Glomerular endothelial cell (primary cell): ENCODE measurements at places on chromosomes 5 and 9.
A peak's percentile ranks its signal among the peaks of the same experiment; 100 is the strongest.

GRCh38 chr5:158763217-158763616 lies 336.5 kb downstream of the EBF1 start:
- DNase-seq: no peak

- DNase-seq: no peak
Measured at GRCh38 chr9:89926691-89927220, 321.9 kb downstream of the GADD45G start.

DNA sequence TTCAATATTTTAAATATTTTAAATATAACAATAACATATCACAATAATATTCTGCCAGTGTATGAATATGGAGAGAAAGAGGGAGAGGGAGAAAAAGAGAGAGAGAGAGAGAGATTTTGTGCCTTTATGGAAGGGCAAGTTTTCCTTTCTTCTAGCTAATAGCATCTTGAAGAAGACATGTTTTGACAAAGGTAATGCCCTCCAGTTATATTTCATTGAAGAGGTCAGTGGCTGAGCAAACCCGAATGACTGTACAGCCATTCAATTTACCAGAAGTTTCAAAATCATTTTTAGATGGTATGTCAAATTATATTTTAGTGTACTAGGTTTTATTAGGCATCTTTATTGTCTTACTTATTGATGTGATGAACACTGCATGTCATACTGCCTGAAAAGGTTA lies 139.3 kb downstream of the EMB start:
- no peak for DNase-seq

GRCh38 chr5:104594850-104595249 lies 1032.3 kb upstream of the NUDT12 start:
- no peak for DNase-seq

DNA sequence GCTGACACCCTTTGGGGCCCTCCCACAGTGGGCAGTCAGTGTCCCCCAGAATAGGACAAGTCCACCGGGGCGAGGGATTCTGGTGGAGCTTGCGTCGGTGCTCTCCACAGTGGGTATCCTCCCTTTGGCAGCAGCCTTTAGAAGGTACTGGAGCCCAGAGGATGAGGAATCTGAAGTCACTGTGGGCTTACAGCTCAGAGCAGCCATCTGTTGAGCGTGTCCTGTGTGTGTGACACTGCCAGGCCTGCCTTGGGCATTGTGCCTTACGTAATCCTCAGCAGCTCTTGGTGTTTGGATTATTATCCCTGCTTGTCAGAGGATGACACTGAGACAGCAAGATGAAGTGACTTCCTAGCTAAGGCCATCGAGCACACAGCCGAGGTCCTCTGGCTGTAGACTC lies 12.6 kb downstream of the URM1 start:
- DNase-seq: no peak

DNA sequence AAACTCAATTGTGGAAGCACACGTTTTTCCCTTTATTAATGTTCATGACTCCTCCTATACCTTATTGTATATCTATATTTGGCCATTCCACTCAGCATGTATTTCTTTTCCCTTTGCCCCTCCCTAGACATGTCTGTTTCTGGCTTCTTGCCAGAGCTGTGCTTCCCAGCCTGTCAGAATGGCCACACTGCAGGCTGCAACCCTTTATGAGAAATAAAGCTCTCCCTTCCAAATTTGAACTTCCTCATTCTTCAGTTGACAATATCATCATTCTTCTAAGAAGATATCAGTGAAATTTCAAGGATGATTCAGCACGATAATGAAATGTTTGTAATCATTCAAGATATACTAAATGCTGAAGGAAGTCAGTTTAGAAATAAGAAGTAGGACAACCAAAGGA lies 107.6 kb upstream of the PRSS3 start:
- no peak for DNase-seq

DNA sequence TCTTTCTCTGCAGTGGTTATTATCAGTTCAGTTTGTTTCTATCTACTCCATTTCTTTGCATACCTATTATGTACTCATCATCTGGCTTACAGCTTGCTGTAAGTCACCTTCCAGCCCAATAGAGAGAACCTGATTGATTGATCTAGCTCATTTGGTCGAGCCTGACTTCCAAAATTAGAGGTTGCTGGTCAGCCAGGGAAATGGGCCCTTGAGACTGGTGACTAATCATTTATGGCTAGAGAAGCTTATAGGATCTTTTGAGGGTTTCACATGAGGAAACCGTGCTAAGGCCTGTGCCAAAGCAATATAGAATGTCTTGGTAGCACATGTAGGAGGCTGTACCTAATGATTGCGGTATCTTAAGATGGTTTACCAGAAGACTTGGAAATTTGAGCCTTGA lies 5.8 kb downstream of the SREK1 start:
- no peak for DNase-seq

DNA sequence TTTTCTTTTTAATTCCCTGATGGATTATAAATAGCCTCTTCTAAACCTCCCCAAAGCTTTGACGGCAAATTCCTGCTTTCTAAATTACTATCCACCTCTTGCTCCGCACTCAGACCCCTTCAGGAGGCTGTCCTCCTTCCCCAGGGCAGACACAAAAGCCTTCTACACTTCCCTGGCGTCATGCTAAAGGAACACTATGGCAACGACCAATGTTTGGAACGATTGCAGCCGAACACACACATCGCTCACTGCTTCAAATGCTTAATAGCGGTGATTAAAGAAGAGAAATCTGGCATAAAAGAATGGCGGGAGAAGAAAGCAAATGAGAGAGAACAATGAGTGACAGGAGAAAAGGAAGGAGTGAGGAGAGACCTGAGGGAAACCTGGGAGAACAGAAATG lies 297.3 kb downstream of the MLLT3 start:
- DNase-seq: no peak

GRCh38 chr5:178483620-178484019 lies 106.6 kb downstream of the COL23A1 start:
- DNase-seq: no peak

DNA sequence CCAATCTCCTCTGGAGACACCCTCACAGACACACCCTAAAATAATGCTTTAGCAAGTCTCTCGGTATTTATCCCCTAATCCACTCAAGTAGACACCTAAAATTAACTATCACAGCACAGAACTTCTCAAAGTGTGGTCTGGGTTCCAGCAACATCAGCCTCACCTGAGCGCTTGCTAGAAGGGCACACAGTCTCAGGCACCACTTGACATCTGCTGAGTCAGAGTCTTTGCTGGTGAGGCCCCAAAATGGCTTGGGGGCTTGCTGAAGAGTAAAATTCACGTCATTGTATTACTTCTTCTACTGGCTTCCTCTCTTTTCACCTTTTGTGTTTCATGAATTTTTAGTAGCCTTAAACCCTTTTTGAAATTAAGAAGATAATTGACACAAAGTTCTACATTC lies 9.0 kb downstream of the FOXB2 start:
- DNase-seq: no peak

GRCh38 chr5:171660434-171660833 lies 125.2 kb upstream of the SMIM23 start:
- DNase-seq: no peak

DNA sequence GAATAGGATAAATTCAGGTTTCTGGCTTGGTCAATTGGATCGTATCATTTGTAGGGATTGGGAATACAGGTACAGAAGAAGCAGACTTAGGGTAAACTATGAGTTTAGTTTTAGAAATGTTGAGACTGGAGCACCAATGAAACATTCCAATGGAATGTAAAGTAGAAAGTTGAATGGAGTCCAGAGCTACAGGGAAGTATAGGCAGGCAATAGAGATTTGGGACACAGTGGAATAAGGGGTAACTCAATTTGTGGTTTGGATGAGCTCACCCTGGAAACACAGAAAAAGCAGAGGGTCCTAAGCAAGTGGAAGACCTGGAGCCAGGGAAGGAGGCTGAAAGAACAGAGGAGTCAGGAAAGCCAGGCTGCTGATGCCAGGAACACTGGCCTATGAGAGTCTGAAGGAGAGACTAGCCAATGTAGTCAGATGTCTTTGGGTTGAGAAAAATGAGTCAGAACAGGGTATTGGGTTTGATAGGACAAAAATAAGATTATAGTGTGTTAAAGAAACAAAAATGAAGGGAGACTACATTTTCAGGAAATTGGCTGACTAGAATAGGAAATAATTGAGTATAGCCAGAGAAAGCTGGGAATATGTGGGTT lies 72.8 kb downstream of the STARD4 start:
- DNase-seq: no peak

- no peak for DNase-seq
Measured at GRCh38 chr9:97309260-97309659, 1.8 kb downstream of the CCDC180 start.

GRCh38 chr9:2559192-2560152 lies 62.1 kb upstream of the VLDLR start:
- DNase-seq: no peak

- no peak for DNase-seq
Measured at GRCh38 chr9:130122456-130122855, 49.7 kb upstream of the NCS1 start.

GRCh38 chr5:93574491-93575305 lies 6.3 kb downstream of the NR2F1-AS1 start:
- DNase-seq: no peak

GRCh38 chr5:10481241-10481935 lies 39.7 kb downstream of the ROPN1L start:
- no peak for DNase-seq

- DNase-seq: no peak
Measured at GRCh38 chr5:68698025-68698940, 395.5 kb upstream of the SLC30A5 start.

DNA sequence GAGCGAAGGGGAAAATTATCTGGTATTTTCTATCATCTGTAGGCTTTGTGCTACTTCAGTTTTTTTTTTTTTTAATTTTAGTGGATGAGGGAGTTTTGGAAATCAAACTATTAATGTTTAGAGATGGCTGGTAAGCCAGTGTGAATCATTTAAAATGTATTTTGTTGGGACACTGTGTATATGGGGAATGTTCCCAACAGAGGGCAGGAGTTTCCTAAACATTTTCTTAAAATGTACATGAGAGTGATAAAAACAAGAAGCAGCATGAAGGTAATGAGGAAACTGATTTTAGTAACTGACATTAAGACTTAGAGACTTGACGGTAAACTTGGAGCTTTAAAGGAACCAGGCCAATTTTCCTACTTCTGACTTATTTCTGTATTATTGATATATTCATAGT lies 68.2 kb upstream of the ITGA2 start:
- DNase-seq: no peak

DNA sequence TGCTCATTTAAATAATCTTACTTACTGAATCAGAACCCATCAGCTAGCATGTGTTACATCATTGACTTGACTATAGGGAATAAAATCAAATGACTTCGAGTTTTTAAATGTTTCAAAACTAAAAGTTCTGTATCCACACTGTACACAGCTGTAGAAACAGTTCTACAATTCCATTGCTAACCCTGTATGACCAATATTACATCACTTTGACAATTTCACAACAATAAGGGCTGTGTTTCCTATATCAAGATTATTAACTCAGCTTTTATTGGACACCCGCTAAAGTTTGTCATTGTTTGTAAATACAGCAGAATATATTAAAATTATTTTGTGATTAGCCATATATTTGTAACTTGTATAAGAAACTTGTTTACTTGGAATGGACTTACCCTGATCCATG lies 540.8 kb downstream of the PRELID2 start:
- DNase-seq: no peak

- peak; percentile 90 for DNase-seq
Measured at GRCh38 chr9:112061152-112061740, 113.9 kb downstream of the SUSD1 start.

DNA sequence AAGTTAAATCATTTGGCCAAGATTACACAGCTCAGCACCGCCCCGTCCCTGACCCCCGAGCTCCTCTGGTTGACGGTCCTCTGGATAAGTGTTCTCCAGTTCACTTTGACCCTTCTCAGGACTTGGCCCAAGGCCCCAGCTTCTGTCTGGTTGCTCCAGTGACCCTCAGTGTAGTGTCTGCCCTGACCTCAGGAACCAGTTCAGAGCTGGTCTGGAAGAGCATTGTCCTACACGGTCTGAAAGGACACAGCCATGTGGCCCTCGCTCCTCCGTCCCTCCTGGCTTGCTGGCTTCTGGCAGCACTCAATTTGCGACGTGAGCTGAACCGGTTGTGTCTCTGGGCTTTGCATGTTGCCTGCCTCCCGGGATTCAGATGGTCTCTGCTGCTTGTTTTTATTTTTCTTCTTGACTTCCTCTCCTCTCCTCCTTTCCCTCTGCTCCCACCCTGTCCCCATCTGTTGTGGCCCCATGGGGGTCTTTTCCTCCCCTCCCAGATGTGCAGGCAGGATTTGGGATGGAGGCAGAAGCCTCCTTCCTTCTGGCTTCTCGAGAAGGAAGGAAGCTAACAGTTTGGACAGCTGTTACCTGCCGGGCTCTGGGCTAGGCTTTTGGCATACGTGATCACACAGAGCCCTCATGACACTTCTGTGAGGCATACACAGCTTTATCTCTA lies 72.0 kb downstream of the PPARGC1B start:
- no peak for DNase-seq

GRCh38 chr9:104769655-104770054 lies 5.7 kb downstream of the NIPSNAP3B start:
- DNase-seq: no peak

DNA sequence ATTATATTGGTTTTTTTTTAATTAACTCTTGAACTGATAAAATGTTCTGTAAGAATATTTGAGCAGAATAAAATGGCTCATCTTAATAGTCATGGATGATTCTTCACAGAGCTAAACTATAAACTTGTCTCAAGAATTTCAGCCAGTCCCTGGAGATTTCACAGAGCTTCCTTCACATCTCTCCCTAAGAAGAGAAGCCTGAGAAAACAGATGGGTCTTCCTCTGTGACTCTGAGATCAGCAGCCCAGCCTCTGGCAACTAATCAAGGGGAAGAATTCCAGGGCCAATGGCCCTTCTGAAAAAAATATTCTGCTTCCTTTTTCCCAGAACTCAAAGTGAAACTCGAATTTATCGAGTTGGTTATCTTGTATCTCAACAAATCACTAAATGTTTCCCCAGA lies 122.2 kb upstream of the ITGA1 start:
- no peak for DNase-seq

DNA sequence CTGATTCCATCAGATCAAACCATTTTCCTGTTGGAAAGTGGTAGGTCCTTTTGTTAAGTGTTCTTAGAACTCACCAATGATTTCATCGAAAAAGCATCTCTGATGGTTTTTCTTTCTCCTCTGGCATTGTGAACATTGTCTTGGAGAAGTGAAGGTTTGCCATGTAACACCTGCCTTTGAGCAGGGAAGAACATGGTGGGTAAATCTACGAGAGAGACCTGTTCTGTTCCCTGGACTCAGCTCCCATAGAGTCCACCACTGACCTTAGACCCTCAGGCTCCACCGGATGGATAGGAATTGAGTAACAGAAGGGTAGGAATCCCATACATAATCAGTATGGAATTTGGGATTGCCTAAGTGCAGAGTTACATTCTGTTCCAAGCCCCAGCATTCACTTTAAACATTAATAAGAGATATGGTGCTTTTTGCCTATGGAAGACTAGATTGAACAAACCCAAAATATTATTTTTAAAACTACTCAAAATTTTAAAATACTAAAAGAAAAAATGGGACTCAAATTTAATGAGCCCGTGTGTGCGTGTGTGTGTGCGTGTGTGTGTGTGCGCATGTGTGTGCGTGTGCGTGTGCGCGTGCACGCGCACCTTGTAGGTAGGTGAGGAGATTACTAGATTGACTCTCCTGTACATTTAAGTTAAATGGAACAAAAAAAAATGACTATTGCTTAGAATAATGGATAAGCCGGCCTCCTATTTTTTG lies 92.0 kb downstream of the C9orf152 start:
- DNase-seq: no peak
